ENCODE measurements at places on chromosomes 7 and 10.
A peak's percentile ranks its signal among the peaks of the same experiment; 100 is the strongest.

- no peak for DNase-seq
These were observed 115.3 kb upstream of the MYO3A start for GRCh38 chr10:25818751-25819150.

DNA sequence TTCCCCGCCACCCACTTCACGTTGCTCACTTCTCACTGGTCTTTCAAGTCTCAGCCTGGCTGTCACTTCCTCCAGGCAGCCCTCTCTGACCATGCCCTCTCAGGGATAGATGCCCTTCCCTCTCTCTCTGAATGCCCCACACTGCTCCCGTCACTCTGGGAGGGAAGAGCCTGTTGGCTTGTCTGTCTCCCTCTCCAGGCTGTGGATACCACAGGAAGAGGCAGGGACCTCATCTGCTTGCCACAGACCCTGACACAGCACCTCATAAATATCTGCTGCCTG, 93.1 kb downstream of the OAT start:
- no peak for DNase-seq

DNA sequence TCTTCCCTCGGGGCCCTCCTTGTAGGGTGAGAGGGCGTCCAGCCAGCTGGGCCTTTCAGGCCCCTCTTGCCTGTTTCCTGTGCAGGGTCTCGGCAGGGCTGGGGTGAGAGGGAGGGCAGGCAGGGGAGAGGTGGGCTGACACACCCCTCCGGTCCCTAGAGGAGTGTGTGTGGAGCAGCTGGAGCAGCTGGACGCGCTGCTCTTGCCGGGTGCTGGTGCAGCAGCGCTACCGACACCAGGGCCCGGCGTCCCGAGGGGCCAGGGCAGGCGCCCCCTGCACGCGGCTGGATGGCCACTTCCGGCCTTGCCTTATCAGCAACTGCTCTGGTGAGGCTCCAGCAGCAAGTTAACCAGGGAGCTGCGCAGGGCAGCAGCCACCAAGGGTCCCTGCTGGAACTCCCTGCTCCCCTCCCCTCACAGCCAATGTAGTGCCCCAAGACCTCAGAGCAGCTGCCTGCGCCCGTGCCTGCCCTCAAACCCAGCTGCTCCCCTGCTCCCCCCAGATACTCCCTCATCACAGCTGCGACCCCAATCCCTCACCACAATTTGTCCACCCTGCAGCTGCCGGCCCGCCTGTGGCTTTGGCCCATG, 15.7 kb upstream of the ZNF862 start:
- DNase-seq = no peak

GRCh38 chr7:5598261-5598761, 174.7 kb upstream of the TNRC18 start:
- DNase-seq = peak; percentile 47

DNA sequence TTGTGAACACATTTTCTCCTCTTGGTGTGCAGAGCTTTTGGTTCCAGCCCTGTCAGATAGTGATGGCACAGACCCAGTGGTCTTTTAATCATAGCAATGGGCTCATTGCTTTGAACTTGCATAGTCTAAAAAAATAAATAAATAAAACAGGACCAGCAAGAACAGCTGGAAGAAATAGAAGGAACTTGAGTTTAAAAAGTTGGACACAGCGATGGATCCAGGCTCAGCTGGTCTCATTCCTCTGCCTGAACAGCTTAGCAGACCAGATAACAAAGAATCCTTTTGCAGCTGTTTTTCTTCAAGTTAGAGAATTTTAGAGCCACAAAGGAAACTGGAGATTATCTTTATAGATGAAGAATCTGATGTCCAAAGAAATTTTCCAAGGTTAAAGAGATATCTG, 1005.6 kb downstream of the LRMDA start:
- DNase-seq = no peak

DNA sequence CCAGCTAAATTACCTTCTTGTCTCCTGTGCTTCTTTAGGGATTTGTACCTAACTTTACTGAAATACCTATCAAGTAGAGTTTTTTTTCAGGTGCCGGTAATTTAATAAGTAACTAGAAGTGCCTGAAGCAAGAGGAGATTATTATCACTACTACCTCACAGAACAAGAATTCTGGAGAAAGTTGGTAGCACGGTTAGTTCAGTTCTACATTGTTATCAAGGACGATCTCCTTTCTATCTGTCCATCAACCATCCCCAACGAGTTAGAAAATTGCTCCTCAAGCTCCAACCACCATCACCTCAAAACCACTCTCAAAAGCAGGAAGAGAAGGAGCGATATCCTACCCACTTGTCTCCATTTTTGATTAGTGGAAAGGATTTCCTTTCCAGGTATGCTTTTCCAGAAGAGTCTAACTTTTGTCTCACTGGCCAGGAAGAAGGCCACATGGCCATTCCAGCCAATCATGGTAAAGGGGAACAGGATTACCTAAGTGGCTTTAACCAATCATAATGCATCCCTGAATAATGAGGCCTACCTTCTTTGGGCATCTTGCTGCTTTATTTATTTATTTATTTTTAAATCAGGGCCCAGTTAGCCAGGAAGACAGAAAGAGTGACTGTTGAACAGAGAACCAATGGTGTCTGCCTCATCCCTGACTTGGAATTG, 265.2 kb downstream of the SNX13 start:
- no peak for DNase-seq

DNA sequence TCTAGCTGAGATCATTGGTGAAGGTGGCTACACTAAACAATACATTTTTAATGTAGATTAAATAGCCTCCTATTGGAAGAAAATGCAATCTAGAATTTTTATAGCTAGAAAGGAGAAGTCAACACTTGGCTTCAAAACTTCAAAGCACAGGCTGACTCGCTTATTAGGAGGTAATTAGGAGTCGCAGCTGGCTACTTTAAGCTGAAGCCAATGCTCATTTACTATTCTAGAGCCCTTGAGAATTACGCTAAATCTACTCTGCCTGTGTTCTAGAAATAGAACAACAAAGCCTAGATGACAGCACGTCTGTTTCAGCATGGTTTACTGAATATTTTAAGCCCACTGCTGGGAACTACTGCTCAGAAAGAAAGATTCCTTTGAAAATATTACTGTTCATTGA, 101.6 kb upstream of the EEPD1 start:
- DNase-seq = no peak

GRCh38 chr7:29350351-29350750, 155.8 kb downstream of the CHN2 start:
- DNase-seq = no peak

DNA sequence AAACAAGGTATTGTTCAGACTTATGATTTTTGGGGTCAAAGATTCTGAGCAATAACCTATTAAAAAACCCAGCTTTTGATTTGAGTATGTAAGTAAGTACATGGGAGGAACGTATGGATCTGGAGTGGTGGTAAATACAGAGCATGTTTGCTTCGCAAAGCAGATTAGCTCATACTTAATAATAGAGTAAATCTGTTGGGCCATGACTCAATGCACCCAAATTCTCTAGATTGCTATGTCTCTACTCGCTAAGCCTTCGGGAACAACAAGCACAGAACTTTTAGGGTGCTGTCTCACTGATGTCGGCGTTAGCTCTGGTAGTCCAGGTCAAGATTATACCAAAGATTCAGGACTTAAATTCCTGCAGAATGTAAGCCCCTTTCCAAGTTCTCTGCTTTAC, 807 bp upstream of the MINPP1 start:
- DNase-seq = peak; percentile 64

DNA sequence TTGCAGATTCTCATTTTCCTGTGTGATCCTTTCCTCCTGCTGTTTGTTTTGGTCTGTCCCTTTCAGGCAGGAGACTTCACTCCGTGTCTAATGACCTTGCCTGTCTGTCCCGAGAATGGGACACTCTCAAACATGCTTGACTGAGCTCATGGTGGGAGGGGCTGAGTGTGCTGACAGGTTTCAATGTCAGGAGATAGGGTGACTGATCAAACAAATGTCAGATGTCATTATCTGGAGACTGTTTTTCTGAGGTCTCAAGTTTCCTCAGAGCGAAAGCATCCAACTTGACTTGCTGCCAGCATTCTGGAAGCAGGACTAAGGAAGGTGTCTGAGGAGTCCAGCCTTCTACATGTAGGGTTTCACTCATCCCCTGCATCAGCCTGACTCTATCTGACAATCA, 228.8 kb upstream of the KIAA1217 start:
- no peak for DNase-seq

DNA sequence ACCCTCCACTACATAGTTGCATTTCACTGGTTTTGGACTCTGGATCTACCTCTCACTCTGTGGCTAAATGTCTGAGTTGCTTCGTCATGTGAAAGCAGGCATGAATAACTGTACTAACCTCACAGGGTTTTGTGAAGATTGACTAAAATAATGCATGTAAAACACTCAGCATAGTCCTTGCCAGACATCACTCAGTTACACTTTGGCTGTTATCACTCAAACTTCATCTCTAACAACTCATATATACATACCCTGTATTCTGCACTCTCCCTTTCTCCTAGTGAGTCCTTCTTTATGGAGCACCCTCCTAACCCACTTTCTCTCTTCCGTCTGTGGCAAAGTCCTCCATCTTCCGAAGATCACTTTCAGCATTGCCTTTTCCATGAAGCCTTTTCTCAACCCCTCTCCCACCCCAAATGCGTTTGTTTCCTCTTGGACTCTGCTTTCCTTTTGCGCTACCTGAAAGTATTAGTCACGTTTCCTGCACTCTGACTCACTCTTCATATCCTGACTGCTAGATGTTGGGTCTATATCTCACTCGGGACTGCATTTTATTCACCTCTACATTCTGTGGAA, 72.6 kb downstream of the OSBPL3 start:
- peak; percentile 54 for DNase-seq

GRCh38 chr10:130337696-130338635, 201.8 kb downstream of the GLRX3 start:
- DNase-seq = no peak

- DNase-seq = no peak
These were observed 94.1 kb downstream of the BMPR1A start for GRCh38 chr10:86850481-86850880.

DNA sequence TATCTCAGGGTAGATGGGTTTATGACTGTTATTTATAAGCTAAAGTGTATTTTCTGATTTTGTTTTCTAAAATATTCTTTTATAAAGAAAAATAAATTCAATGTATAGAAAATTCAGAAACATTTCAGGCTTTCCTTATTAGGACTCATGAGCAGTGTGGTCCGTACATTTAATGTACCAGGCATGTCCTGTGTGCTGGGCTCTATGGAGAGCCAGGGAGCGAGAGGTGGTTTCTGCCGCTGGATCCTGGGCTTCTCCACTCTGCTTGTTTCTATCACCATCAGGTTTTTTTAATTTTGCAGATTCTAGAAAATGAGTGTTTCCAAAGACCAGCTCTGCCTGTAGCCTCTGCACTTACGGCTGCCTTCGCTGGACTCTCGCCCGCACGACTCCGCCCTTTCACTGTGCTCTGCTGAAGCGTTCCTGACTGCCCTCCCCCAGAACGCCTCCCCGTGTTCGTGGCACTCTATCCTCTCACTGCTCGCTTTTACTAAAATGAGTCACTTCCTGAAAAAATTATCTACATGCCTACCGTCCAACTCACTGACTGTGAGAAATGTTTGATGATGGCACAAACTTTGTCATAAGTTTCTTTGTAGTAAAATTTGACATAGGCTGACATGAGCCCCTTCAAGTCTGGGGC, 188.5 kb downstream of the ZMYND11 start:
- peak; percentile 97 for DNase-seq

- DNase-seq = no peak
These were observed 90.1 kb downstream of the FAM53B start for GRCh38 chr10:124653811-124654651.

- DNase-seq = no peak
These were observed 17.0 kb upstream of the TRIM8 start for GRCh38 chr10:102627291-102627735.

DNA sequence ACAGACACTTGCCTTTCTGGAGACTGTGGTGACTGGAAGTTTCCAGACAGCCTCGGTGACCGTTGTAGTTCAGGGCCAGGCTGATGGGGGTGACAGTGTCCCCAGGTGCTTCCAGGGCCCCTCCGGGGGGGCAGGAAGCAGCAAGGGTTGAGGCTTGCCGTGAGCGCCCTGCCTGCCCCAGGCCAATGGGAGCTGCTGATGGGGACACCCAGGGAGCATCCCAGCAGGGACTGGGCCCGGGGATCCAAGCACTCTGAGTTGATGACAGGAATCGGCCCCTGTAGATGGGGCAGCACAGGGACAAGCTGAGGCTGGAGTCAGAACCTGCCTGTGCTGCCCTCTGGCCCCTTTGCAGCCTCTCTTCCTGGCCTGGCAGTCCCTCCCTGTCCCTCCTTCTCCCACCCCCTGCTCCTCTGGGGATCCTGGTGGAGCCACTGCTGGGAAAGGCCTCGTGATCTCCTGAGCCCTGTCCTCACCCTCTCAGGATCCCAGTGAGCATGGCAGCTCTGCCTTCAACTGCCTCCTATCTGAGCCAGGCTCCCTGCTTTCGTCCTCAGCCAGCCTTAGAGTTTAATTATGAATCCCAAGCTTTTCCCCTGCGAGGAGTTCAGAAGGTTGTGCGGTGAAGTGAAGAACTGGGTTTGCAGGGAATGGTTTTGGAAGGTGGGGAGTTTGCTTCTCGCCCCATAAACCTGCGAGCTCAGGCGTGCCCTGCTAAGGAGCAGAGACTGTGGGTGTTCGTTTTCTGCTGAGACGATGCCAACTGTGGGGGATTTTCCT, 84.7 kb downstream of the ADCY1 start:
- no peak for DNase-seq

GRCh38 chr10:58952747-58953466, 223.5 kb upstream of the PHYHIPL start:
- peak; percentile 65 for DNase-seq

GRCh38 chr7:69939317-69939716, 341.0 kb downstream of the AUTS2 start:
- DNase-seq = no peak

DNA sequence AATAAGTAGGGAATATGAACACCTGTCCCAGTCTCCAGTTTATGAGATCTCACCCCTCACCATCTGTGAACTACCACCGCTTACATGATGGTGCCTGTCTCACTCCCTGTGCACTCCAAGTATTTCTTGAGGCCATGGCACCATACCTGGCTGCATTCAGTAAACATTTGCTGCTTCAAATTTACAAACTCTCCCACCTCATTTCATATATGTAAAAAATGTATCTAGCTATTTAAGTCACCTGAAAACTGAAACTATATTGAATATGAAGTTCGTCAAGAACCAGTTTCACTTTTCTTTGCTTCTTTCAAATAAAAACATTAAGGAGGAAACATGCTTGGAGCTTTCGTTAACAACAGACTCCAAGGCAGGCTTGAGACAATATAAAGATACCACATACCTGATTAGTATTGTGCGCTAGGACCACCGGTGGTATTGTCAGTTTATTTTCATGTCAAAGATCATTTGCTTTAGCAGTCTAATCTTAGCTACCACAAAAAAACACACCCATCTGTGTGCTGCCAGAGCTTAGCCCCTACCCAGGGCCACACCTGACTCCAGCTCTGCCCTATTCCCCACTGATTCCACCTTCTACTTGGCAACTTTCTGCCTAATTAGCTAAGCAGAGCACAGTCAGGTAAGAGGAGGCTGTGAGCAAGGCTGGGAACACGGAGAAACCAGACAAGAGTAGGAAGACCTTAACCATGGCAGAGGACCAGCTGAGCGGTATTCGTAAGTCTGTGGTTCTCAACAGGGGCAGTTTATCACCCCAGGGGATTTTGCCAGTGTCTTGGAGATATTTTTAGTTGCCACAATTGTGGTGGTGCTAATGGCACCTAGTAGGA, 92.0 kb downstream of the ZFAND4 start:
- DNase-seq = no peak
